ENCODE measurements at places on chromosomes 13 and 19. TPM values are rescaled to one million over a fixed set of nuclear protein-coding genes. Genes with fewer than 3 reads are reported as not detected.

GJB2 gene
- total RNA-seq, result 84.7 TPM

TYK2 gene
- total RNA-seq, result 63.6 TPM

LILRB1 gene
- total RNA-seq, result 0.49 TPM

FFAR3 gene
- 0.10 TPM for total RNA-seq

GNA15 gene
- total RNA-seq, result 13.2 TPM

DNA sequence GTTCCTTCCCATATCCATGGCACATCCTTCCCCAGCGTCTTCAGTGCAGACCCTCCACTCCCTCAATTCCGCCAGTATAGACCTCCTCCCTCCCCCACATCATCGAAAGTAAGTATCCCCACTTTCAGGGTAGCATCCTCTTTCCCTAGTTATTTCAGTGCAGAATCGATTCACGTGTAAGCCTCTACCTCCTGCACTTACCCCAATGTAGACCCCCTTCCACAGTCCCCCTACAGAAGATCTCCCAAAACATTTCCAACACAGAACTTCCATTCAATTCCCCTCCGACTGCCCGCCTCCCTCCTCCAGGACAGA, 664 bp downstream of the IRF3 start:
- no peak for DNase-seq

GRCh38 chr19:47296036-47296435, 13.6 kb upstream of the C5AR1 start:
- DNase-seq, result no peak

GRCh38 chr13:46745706-46746105, 51.3 kb downstream of the ESD start:
- no peak for DNase-seq

DNA sequence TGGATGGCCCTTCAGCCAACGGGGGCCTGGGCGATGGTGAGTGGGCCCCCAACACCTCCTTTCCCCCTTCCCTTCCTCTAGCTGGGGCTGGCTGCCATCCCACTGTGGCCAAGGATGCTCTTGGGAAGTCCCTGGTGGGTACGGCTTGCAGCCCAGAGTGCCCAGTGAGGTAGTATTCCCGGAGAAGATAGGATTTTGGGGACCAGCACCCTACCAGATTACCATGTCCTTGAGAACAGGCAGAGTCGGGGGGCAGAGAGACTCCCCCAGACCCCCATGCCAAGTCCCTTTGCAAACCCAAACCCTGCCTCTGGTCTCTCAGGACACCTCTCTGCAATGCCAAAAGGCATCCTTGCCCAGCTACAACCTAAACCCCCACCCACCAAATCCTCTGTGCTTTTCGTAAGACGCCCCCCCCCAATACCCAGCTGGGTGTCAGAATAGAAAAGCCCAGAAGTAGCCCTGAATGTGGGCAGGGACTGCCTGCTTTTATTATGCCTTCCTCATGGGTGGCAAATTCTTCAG, 1.7 kb downstream of the HIF3A start:
- peak; percentile 78 for DNase-seq

- no peak for DNase-seq
Measured at GRCh38 chr19:11087870-11088505, 1.3 kb upstream of the LDLR start.

DNA sequence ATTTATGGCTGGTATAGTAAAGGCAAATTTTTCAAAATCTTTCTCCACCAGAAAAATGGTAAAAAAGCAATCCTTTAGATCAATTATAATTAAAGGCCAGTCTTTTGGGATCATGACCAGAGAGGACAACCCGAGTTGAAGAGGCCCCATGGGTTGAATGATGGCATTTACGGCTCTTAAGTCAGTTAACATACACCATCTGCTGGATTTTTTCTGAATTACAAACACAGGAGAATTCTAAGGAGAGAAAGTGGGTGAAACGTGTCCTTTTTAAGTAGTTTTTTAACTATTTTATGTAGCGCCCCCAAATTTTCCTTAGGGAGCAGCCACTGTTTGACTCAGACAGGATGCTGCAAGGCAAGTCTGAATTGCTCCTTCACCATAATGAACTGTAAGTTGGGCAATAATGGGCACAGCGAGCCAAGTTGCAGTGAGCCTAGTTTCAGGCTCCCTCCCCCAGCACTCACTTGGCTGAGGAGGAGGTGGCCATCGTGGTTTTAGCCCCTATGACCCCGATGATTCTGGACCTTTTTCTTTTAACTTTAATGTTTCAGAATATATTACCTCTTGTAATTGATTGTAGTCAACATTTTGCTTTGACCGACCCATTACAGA, 13.6 kb upstream of the ZNF611 start:
- DNase-seq, result peak; percentile 6

DNA sequence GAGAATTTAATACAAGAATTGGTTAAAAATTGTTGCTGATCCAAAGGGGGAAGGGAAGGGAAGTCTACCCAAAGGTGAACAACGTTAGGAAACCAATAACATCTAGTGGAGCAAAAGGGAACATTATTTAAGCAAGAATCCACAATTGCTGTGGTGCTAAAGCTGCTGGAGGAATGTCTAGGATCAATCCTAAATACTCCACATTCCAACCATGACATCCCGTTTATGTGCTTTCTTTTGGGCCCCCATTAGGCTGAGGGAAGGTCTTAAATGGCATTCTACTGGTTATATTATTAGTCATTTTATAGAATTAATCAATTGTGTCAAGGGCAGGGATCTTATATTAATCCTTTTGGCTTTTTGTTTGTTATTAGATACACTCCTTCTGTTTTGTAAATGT, 39.9 kb upstream of the VWA8 start:
- no peak for DNase-seq

DNA sequence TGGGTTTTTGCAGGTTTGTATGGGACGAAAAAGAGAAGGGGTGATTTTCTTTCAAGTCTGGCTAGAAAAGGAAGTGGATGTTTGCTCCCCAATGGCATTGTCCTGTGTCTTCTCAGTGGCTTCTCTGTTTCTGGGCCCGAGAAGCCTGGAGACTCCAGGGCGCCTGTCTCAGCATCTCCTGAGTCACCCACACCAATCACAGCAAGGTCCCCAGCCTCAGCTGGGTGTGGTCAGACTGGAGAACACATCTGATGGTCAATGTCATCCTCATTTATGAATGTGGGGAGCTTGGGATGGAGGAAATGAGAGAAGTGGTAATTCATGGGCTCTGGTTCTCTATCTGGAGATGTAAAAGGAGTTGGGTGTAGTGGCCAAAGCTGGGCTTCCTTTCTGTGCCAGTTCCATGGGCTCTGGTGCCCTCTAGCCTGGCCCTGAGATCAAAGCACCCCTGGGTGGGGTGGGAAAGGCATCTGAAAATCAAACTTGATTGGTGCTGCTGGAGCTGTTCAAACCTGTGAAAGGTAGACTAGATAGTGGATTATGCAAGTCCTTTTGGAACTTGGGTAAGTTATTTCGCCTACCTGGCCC, 13.4 kb downstream of the RASL11A start:
- no peak for DNase-seq

DNA sequence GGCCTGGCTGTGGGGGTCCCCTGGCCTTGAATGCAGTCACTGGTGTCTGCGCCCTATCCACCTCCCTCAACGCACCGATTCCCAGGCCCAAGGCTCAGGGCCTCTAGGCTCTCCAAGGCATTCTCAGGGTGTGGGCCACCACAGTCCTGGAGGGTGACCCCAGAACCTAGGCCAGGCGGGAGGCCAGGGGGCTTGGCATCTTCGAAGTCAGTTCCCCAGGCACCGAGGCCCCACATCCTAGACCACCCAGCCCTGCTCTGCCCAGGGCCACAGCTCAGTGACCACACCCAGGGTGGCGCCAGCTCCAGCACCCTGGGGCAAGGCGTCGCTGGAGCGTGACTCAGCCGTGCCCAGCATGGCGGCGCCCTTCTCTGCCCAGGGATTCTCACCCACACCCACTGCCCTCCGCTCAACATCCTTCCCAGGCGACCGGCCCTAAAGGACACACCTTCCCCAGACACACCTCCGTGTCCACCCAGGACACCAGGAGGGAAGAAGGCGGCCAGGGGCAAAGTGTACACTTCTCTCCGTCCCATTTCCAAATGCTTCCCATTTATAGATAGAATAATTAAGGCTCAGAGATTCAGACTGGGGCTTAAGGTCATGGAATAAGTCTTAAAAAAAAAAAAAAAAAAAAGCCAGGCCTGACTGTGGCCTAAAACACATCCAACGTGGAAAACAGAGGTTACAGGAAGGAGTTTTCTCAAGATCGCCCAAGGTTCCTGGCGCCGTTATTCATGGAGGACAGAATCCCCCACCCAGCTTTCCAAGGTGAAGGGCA, 36.4 kb upstream of the NANOS3 start:
- DNase-seq, result no peak

GRCh38 chr19:28940751-28941500, 272.0 kb downstream of the UQCRFS1 start:
- peak; percentile 23 for DNase-seq

DNA sequence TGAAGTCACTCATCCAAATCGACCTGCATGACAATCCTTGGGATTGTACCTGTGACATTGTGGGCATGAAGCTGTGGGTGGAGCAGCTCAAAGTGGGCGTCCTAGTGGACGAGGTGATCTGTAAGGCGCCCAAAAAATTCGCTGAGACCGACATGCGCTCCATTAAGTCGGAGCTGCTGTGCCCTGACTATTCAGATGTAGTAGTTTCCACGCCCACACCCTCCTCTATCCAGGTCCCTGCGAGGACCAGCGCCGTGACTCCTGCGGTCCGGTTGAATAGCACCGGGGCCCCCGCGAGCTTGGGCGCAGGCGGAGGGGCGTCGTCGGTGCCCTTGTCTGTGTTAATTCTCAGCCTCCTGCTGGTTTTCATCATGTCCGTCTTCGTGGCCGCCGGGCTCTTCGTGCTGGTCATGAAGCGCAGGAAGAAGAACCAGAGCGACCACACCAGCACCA, 5.9 kb downstream of the SLITRK5 start:
- no peak for DNase-seq

DNA sequence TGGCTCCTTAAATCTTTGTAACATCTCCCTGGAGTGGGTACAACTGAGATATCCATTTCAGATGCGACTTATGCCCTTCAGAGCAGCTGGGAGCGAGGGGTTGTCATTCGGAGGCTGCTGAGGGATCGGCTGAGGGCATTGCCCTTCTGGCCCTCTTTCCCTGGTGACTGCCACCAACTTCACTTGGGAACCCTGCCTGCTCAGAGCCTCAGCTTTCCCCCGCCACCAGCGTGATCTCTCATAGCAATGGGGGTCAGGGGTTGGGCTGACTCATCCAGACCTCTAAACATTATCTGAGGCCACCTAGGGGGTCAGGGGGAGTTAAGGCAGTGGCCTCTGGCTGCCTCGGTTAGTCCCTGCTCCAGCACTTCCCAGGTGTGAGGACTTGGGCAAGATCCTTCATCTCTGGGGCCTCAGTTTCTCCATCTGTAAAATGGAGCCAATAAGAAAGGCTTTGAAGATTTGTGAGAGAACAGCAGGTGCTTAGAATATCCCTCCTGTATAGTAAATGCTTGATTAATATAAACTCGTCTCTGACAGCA, 1.1 kb downstream of the PRX start:
- DNase-seq, result no peak

DNA sequence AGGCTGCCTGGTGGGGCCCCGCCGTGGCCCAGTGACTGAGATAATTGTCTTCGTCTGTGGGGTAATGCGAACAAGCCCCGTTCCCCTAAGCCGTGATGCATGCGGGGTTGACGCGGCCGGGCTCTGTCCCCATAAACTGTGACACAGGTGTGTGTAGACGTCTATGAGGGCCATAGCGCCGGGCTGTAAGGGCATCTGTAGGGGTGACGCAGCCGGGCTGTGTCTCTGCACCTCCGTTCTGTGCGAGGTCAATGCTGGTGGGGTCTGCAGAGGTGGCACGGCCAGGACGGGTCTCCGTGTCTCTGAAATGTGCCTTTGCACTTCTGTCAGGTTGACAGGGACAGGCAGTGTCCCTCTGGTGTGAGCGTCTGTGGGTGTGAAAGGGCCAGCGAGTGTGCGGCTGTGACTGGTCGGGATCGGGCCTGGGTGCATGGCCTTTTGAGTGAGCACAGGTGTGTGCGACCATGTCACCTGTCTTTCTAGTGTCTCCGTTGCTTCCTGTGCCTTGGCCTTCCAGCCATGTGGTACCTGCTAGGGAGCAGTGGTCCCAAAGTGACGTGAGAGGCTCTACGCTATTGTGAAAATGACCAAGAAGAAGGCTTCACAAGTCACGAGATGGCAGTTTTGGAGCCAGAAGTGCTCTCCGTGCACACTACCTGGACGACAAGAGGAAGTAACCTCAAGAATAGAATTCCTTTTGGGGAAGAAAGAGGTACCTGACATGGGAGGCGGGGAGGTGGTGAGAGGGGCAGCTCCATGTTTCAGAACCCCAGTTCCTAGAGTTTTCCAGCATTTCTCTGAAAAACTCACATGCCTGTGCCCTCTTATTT, 16.4 kb upstream of the ZNF331 start:
- DNase-seq, result no peak

- no peak for DNase-seq
Measured at GRCh38 chr19:42529248-42529764, 1.0 kb upstream of the CEACAM1 start.

- DNase-seq, result no peak
Measured at GRCh38 chr13:30708541-30708940, 26.8 kb upstream of the ALOX5AP start.

GRCh38 chr19:1244693-1245451, 3.3 kb downstream of the ATP5F1D start:
- DNase-seq, result no peak

DNA sequence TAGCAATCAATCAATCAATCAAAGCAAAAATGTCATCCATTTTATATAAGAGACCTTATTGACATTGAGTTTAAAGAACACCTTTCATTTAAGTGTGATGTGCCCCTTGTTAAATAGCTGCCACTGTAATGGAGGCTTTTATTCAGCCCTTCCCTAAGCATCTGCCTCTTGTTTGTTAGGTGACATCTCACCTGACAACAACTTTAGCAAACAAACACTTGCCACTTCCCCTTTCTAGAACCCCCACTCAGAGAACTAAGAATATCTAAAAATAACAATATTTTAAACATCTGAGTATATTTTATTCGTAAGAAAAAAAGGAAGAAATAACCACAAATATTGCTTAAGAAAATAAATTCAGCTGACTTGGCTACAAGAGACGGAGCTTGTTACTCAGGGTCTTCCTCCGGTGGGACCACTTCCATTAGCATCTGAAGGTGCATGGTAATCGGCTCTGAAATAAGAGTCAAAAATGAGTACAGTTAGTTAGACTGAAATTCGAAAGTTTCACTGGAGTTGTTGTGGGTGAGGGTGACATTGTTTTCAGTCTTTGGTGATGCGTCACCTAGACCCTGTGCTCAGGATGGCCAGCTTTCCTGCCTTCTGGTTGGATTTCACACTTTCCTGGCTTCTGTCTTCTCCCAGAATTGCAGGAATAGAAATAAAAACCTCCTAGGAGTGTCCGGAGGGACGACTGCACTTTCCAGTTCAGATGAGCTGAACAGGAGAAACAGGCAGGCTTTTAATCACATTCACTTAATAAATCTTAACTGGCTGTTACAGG, 39.1 kb downstream of the SLC7A9 start:
- DNase-seq, result no peak

GRCh38 chr13:48318821-48319511, 15.4 kb downstream of the RB1 start:
- DNase-seq, result no peak

GRCh38 chr13:84430015-84430414, 547.7 kb upstream of the SLITRK1 start:
- DNase-seq, result no peak
